ENCODE measurements at places on chromosomes 7 and 10. TPM values are rescaled to one million over a fixed set of nuclear protein-coding genes. Genes with fewer than 3 reads are reported as not detected.

FKBP14 gene
- 5.3 TPM for total RNA-seq

CALHM3 gene
- total RNA-seq: 0.16 TPM

NT5C3A gene
- total RNA-seq: 16.5 TPM

DNA sequence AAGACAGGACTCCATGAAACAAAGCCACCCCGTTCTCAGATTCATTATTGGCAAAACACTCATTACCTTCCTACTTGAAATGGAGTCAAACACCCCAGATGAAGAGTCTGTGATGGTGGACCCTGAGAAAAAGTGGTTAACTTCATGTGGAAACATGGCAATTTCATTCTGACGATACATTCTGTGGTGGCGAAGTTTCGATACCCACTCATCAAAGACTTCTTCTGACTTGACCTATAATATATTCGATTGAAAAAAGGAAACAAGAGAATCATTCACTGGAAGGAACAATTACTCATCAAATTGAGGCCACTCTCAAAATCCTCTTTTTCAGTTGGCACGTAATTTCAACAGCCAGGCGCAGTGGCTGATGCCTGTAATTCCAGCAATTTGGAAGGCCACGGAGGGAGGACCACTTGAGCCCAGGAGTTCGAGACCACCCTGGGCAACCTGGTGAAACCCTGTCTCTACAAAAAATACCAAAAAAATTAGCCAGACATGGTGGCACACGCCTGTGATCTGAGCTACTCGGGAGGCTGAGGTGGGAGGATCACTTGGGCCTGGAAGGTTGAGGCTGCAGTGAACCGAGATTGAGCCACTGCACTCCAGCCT lies 108.8 kb upstream of the GSDME start:
- DNase-seq: no peak

DNA sequence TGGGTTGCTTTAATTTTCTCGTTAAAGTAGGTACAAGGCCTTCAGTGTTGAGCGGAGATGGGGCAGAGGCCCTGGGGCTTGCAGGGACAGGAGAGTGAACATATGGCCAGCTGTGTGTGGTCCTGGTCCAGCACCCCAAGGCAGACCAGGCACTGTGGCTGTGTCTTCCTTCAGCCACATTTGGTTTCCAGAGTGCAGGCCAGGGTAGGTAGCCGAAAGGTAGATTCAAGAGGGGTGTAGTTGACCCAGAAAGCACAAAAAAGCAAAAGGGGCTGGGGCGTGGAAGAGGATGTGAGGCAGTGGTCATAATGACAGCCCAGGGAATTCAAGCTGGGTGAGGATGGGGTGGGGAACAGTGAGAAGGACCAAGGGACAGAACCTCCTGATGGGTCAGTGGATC lies 21.3 kb upstream of the CHST15 start:
- no peak for DNase-seq

- no peak for DNase-seq
Measured at GRCh38 chr10:92208736-92209135, 82.1 kb downstream of the CPEB3 start.

GRCh38 chr10:5402798-5403197 lies 1.8 kb downstream of the TUBAL3 start:
- DNase-seq: no peak
